Activated CD4-positive, alpha-beta T cell treated with anti-CD3 and anti-CD28 coated beads, Interleukin-2, amount 10 ng/mL, durations not matched to agents 7 days and 5 days (primary cell): ENCODE measurements at places on chromosomes 4 and X.

DNA sequence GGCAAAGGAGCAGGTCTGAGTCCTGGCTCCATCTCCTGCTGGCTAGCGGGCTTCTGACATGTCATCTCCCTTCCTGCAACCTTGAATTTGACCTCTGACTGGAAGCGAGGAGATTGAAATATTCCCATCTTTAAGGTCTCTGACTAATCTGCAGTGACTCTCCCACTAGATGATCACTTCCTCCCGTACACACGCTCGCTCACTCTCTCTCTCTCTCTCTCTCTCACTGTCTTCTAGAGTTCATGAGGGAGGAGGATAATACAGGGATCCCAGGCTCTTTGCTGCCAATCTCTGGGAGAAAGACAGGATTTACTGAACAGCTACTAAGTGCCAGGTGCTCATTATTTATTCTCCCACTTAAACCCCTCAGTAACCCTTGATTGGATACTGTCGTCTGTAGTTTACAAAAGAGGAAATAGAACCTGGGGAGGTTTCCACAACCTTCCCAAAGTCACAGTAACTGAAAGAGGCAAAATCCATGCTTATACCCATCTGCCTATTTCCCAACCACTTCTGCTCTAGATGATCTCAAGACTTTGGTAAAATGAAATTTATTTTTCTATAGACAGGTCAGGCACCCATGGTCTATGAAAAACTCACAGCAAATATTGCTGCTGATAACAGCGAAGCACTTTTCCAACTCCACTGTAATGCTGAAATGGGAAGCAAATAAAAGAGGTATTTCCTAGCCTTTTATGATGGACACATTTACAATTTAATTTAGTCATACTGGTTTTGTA is 193.5 kb upstream of the C1QTNF7 start:
- no peak for DNase-seq

DNA sequence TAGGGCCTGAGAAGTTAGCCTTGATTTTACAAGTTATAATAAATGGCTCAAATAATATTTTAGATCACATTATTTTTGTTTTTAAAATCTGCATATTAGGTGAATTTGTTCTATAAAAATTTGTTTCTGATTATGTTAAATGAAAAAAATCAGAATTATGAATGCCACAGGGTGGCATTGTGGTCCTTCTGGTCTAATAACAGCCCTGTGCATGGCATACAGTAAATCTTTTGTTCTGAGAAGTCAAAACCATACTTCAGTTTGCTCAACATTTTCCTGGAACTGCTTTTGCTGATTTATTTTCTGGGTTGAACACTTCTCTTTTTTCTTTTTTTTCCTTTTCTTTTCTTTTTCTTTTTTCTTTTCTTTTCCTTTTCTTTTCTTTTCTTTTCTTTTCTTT is 101.0 kb upstream of the UBQLN2 start:
- peak; percentile 8 for DNase-seq

DNA sequence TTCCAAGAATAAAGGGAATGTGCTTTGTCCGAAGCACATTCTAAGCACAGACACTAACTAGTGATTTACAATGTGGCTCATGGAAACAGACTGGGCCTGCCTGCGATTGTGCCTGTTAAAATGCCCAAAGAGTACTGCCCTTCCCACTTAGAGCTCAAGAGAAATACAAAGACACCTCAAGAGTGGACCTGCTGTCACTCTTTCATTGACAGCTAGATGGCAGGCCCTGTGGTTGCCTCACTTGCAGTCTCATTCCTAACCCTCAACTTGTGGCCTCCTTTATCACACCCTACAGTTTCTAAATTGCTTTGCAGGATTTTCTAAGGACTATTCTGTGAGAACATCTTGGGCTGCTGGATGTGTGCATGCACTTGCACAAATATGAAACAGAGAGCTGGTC is 331.0 kb upstream of the EMCN start:
- no peak for DNase-seq

GRCh38 chrX:43087830-43088229 is 309.9 kb upstream of the PPP1R2C start:
- DNase-seq = no peak

DNA sequence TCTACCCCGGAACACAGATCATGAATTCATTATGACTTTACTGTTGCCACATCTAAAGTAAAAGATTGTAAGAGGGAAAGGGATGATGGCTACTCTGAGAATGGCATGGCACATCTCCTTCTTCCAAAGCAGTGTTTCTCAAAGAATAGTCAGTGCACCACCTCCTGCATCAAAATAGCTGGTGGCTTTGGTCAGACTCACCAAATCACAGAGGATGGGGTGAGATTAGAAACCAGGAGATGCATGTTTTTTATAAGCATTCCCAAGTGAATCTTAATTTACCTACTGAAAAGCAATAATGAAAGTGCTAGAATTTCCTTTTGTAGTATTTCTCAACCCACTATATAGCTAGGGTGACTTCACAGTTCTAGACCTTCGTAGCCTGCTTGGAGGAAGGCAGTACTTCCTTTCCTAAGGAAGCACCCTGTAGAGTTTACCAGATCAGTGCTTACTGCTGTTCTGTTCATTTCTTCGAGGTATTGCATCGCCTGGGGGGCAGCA is 340.8 kb upstream of the KLF3 start:
- DNase-seq = no peak
